ENCODE measurements at places on chromosomes 5 and 9.

DNA sequence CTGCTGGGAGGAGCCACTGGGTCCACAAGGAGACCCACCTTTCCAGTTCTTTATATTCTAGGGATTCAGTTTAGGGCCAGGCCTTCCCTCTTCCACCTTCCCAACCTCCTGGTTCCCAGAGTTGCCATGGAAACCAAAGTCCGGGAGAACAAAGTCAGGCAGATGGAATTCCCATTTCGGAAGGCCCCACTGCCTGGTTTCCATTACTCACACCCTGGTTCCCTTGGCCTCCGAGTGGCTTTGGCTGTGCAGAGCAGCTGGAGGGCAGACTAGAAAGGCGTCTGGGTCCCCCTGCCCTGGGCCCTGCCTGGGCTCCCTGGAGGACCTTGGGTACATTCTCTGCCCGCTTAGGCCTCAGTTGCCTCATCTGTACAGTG, 136.1 kb downstream of the RGS3 start:
- DNase-seq, result peak; percentile 76

- DNase-seq, result no peak
Measured at GRCh38 chr5:56963246-56963645, 11.3 kb upstream of the MIER3 start.

GRCh38 chr5:150140830-150141229, 14.8 kb downstream of the PDGFRB start:
- DNase-seq, result no peak

DNA sequence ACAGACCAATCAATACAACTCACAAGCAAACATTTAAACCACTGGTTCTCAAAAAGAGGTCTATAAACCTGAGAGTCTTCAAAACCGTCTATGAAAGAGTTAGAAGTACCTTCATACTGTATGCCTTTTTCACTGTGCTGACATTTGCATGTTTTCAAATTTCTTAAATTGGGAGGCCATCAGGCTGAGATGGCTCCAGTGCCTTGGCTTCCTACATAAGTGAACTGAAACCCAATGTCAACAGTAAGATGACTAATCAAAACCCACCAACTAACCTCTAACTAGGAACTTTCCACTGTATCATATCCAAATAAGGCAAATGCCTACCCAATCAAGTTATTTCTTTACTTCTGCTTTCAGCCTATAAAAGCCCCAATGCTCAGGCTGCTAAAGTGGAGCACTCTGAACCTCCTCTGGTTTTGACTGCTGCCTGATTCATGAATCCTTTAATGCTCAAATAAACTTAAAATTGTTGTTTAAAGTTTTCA, 35.1 kb downstream of the FAM13B start:
- no peak for DNase-seq

DNA sequence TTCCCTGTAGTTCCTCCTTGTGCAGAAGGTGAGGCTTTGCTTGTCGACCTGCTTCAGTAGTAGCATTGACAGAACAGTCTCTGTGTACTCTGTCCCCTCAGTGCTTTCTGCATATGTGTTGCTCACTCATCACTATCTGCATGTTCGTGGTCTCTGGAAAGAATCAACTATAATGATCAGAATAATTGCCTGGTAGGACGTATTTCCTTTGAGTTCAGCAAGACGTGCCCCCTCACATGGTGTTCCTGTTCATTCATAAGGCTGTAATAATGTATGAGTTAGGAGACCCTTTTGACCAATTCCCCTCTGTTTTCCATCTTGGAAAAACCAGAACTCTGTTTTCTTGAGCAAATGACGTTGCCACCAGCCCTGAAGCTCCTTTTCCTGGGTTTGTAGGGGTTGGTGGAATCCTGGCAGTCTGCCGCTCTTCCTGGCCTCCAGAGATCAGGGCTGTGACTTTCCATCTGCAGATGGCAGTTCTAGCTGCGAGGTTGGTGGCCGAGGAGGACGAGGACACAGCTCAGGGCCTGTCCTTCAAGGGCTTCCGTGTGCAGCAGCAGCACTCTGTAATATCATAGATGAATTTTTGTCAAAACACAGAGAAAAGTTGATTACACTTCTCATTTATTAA, 61.9 kb downstream of the EXOSC2 start:
- no peak for DNase-seq

- DNase-seq, result peak; percentile 91
Measured at GRCh38 chr5:73201547-73202513, 28.8 kb downstream of the TMEM174 start.

- no peak for DNase-seq
Measured at GRCh38 chr5:95832664-95833063, 10.1 kb upstream of the GLRX start.

DNA sequence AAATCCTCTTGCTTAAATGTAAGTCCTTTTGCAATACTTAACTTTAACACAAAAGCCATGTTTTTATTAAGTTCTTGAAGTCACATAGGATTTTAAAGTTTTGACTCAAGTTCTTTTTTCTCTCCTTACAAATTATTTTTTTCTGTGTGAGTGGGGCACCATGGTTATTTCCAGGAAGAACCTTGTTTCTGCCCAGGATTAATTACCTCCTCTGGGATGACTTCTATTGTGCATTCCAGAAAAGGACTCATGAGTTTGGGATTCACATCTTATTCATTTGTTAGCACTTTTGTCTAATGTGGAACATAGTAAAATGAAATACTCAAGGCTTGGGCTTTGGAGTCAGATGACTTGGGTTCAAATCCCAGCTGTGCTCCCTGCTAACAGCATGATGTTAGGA, 421.4 kb upstream of the WWC1 start:
- peak; percentile 71 for DNase-seq

- DNase-seq, result no peak
Measured at GRCh38 chr5:62413711-62414110, 1.1 kb downstream of the IPO11 start.

DNA sequence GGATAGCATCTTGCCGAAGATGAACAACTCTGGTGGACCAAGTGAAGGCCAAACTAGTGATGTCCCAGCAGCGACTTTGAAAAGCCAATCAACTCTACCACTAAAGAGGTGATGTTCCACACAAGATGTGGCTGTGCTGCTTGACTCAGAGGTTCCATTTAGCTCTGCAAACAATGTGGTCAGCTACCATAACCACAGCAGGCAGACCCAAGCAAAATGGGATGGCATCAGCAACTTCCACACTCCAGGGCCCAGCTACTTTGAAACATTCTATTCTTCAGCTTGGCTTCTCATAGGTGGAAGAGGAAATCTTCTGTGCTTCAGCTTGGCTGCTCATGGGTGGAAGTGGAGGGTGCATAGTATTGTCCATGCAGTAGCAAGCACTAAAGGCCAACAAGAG, 70.5 kb downstream of the IRX2 start:
- no peak for DNase-seq

DNA sequence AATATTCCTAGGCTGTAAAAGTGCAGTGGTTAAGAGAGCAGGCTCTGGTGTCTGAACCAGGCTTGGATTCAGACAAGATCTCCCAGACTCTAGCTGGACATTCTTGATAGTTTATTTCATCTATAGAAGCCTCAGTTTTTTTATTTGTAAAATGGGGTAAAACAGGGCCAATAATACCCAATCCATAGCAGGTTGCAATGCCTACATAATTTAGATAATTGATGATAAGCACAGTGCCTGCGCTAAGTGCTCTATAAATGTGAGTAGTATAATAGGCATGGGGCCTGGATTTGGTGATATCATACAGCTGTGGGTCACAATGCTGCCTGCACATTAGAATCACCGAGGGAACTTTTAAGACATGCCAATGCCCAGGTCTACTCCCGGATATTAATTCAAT, 603.5 kb downstream of the ISL1 start:
- no peak for DNase-seq

GRCh38 chr9:130997925-130998596, 10.9 kb upstream of the LAMC3 start:
- DNase-seq, result peak; percentile 95

- no peak for DNase-seq
Measured at GRCh38 chr9:119903851-119904250, 534.6 kb upstream of the BRINP1 start.

DNA sequence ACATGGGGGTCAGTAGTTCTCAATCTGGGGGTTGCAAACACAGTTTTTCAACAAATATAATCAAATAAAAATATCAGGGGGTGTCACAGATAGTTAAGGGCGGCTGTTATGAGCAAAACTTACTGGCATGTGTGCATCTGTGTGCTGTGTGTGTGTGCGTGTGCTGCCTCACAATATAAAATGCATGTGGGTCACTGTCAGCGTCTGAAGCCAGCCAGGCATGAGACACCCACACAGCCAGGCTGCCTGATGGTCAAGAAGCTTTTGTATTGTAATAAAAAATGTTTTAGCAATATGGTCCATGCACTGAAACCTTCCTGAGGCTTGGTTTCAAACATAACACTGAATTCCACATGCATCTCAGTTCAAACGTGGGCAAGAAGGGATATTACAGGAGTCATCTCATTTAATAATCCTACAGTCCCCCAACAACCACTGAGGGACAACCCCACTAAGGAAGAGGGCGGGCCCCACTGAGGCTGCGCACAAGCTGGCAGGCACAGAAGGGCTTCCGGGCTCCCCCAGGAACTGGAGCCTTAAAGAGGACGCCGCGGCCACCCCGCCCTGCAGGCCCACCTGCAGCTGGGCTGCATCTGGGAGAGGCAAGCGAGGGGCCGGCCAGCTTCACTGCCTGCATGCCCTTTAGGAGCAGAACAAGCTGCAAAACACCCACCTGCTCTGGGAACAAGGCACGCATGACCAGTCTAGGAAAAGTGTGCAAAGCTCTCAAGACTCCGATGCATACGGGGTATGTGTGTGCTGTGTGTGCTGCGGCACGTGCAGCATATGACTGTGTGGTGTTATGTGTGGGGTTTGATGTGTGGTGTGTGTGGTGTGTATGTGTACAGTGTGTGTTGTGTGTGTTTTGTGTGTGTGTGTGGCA, 14.1 kb downstream of the SEMA4D start:
- no peak for DNase-seq

DNA sequence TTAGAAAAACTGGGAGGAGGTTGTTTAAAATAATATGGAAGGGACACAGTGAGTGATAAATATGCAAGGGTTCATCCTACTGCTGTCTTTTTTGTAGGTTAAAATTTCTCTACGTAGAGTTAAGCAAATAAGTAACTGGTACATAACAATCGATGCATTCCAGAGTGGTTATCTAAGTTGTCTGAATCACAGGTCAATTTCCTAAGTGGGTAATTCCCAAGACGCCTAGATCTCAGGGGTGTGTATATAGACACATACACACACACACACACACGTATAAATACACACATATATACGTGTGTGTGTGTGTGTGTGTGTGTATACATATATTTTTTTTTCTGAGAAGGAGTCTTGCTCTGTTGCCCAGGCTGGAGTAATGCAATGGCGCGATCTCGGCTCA, 22.3 kb downstream of the CAAP1 start:
- DNase-seq, result no peak

- no peak for DNase-seq
Measured at GRCh38 chr5:123273984-123274383, 149.2 kb downstream of the CEP120 start.

DNA sequence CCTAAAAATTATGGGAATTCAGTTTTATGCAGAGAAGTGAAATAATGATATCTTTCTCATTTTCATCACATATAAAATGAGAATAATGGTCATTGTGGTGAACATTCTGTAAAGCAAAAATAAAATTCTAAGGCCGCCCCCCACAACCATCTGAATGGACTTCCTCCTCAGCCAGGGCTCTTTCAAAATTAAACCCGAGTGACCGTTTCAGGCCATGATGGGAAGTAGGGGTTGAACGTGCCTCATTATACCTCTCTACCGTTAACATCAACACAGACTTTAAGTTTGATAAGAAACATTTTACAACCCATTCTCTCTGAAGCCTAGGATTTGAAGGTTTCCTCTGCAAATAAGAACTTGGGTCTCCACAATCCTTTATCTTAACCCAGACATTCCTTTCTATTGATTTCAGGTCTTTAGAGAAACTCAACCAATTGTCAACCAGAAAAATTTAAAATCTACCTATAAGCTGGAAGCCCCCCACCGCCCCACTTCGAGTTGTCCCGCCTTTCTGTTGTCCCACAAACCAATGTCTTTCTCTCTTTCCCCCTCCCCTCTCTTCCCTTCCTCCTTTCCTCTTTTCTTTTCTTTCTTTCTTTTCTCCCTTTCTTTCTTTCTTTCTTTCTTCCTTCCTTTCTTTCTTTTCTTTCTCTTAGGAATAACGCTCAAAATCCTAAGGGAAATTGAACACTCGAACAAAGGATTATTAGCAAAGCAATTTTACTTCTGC, 1.7 kb upstream of the TMCO6 start:
- no peak for DNase-seq

DNA sequence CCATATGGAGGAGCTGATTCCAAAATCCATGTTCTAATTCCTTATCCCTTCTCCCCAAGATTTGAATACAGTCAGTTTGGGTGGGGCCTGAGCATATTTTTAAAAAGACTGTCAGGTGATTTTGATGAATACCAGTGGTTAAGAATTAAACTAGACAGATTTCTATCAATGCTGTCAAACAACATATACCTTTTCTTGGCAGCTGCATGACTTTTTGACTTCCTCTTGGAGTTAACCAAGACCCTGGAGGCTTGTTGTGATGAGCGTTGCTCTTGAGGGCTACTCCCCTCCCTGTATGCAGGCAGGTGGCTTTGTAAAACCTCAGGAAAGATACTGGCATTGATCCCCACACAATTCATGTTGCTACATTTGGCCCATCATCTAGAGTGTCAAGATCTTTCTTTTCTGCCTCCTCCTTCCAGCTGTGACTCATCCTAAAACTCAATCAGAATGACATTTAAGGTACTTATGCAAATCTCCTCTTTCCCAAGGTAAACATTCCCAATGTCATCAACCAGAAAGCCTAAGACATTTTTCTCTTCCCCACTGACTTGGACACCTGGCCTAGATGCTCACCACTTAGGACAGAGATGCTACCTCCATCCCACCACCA, 61.7 kb downstream of the PPP2R2B start:
- DNase-seq, result no peak

DNA sequence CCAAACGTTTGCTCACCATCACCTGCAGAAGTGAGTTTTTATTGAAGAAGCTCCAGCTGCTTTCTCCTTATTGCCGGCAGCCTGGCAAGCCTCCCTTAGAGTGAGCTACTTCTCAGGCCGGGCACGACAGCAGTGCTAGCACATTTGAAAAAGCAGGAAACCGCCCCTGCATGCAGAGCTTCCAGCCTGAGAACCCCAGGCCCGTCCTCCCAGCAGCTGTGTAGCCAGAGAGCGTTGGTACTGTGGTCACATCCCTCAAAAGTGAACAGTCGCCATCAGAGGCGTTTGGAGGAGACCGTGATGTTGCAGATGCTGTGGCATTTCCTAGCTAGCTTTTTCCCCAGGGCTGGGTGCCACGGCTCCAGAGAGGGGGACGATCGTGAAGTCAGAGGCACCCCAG, 23.5 kb downstream of the SLC25A25 start:
- no peak for DNase-seq

DNA sequence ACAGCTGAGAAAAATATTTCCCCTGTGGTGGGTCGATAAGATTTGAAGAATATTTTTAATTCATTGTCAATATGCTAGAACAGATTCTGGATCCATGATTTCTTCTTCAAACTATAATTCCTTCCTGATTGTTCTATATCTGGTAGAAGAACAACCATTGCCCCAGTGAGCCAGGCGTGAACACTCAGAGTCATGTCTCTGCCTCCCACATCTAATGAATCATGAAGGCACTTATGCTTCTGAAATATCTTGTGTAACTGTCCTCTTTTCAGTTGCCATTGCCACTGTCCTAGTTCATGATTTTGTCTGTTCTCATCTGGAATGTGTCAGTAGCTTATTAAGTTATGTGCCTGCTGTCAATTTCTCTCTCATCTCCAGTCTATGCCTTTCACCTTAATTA, 40.0 kb downstream of the GABRG2 start:
- no peak for DNase-seq

All from GM03348 (cell line).